ENCODE measurements at places on chromosomes 13 and 19.

DNA sequence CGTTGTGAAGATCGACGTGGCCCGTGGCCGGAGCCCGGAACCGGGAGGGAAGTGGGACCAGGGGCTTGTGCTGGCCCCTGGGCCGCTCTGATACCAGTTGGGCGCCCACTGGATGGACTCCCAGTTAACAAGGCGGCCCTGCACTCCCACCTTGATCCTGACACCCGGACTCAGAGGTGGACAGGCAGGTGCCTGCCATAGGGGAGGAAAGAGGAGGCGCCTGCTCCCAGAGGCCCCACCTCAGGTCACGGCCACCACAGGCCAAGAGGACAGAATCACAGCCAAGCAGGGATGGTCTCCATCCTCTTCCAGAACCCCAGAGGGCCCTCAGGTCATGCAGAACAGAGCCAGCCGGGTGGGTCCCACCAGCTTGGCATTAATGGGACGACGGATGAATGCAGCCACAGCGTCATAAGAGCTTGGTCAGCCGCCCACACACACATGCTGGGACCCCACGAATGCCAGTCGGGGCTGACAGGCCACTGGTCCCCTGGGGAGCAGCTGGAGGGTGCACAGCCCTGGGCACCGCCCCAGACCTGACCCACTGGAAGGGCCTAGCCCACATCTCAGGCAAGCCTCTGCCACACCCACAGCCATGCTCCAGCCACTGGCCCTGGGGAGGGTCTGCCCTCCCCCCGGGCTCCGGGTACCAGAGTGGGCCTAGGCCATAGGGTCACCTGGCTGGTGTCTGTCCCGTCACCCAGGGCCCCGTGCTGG, 9.6 kb upstream of the KLF16 start:
- no peak for DNase-seq

GRCh38 chr19:31510635-31511034, 161.4 kb upstream of the TSHZ3 start:
- no peak for DNase-seq

- DNase-seq: no peak
Observed at GRCh38 chr19:33248954-33249613, 23.4 kb upstream of the SLC7A10 start.

DNA sequence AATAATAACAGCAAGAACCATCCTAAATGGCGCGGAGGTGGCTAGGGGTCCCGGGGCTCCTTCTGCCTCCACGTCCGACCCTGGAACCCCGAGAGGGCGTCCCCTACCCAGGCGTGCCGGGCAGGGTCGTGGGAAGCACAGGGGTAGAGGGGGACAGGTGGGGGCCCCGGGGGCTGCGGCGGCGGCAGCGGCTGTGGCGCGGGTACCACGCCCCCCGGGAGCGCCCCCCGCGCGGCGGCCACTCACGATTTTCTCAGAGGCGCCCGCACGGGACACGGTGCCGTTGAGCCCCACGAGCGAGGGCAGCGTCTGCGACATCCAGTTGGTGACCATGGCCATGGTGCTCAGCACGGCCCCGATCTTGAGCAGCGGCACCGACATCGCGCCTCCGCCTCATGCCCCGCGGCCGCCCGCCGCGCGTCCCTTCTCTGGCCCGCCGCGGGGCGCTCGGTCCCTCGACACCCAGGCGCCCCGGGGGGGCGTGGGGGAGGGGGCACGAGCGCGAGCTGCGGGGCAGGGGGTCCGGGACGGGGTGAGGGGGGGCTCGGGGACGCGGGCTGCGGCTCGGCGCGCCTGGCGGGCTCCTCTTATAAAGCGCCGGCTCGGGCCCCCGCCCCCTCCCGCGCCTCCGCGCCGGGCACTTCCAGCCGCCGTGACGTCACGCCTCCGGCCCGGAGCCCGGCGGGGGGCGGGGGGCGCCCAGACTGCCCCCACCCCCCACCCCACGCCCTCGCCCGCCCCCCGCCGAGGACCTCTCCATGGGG, 22.9 kb downstream of the OLFM2 start:
- no peak for DNase-seq

GRCh38 chr13:113421673-113422270, 31.5 kb downstream of the ADPRHL1 start:
- DNase-seq: peak; percentile 22

GRCh38 chr19:50565984-50566903, 2.0 kb downstream of the LRRC4B start:
- no peak for DNase-seq

DNA sequence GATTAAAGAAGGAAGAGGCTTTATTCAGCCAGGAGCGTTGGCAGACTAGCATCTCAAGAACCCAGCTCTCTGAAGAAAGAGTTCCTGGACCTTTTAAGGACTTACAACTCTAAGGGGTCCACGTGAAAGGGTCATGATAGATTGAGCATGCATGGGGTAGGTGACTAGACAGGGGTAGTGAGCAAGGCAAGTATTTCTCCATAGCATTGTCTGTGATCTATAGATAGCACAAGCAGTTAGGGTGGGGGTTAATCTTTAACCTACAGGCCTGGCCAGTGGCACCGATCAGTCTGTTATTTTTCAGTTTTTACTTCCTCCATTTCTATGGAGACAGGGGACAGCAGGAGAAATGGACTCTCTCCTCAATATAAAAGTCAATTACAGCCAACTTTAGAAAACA, 983.7 kb downstream of the SLITRK1 start:
- no peak for DNase-seq

GRCh38 chr13:20561741-20562140, 5.2 kb upstream of the IFT88 start:
- DNase-seq: no peak

- no peak for DNase-seq
Observed at GRCh38 chr13:22276616-22277015, 605.7 kb downstream of the FGF9 start.

- DNase-seq: no peak
Observed at GRCh38 chr19:16376241-16376640, 51.6 kb downstream of the KLF2 start.

DNA sequence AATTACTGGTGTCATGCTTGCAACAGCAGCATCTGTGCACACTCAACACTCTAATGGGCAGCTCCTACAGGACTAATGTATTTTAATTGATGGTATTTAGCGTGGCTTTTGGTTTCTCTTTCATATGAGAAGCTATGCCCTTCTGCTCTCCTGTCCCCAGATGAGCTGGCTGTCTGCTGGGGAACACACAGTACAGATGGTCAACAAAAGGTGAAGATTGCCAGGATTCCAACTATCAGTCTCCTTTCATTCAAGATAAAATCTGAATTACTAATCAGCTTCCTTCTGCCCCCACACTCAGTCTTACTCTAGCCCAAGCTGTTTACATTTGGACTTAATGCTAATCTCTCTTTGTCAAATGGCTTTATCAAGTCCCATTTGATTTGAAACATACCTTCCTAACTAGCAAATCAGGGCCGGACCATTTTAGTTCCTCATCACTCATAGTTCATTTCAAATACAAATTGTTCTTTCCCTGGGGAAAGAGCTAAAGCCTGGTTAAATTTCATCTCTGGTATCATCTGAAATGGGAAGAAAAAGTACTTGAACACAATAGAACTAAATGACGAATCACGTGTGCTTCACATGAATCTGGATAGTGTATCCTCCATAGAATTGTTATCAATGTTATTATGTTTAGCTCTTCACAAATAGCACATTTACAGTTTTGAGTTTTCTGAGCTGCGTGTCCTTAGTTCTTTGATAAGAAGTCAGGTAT, 988.0 kb downstream of the PCDH17 start:
- no peak for DNase-seq

DNA sequence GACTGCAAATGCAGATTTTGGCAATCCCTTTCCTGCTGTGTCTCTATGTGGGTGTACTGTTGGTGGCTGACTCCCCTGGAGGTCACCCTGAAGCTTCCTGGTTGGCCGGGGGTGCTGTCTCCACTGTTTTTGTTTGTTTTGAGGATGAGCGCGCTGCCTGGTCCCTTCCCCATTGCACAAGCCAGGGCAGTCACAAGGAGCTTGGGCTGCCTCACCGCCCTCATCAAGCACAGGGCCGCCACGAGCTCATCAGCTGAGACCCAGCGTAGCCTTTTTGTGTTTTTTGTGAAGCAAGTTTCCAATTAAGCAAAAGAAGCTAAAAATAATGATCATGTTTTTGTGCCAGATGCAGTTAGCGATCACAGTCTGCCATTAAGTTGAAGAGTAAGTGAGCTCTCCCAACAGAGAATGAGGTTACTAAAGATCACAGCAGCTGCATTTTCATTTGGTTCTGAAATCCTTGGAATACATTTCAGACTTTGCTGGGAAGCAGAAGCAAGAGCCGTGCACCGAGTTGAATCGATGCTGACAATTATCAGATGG, 57.8 kb downstream of the GGACT start:
- no peak for DNase-seq

GRCh38 chr13:25233861-25234260, 53.4 kb downstream of the MTMR6 start:
- no peak for DNase-seq

DNA sequence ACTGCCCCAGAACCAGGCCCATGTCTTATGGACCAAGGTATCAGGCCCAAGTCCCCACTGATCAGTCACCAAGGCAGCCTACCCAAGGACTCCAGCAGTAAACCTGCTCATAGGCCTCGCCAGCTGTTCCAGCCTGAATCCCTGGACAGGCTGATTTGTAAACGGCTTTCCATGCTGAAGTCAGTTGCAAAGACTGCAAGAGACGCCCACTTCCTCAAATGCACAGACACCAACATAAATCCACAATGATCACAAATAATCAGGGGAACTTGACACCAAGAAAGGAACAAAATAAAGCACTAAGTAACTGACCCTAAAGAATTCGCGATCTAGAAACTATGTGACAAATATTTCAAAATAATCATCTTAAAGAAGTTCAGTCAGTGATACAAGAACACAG, 75.2 kb downstream of the RXFP2 start:
- no peak for DNase-seq

GRCh38 chr19:31057476-31057875, 291.8 kb downstream of the TSHZ3 start:
- no peak for DNase-seq

- DNase-seq: no peak
Observed at GRCh38 chr19:952680-953444, 27.0 kb downstream of the ARID3A start.

GRCh38 chr19:33628921-33629825, 7.4 kb downstream of the CHST8 start:
- DNase-seq: no peak

- DNase-seq: no peak
Observed at GRCh38 chr13:50359779-50360178, 344.5 kb downstream of the KCNRG start.

- DNase-seq: no peak
Observed at GRCh38 chr19:39754971-39755370, 17.1 kb upstream of the CLC start.

DNA sequence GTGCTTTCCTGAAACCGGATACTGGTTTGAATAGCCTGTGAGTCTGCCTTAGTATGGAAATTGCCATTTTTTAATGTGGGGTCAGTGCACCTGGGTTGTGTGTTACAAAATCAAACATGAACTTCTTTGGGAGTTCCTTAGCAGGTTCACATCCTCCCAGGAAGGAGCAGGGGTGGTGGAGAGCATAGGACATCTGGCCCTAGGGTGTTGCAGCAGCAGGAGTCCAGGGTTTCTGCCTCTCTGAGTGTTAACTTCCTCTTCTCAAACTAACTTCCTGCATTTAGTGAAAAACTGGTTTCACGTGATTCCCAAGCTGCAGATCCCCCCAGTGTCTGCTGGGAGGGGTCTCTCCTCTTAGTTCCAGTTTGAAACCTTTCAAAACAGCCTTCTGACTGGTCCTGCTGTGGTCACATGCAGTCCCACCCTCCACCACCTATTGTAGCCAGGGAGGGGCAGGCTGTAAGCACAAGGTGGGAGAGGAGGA, 7.2 kb downstream of the RNASEH2B start:
- DNase-seq: no peak

- DNase-seq: peak; percentile 46
Observed at GRCh38 chr19:55005684-55006488, 32.2 kb downstream of the GP6 start.

DNA sequence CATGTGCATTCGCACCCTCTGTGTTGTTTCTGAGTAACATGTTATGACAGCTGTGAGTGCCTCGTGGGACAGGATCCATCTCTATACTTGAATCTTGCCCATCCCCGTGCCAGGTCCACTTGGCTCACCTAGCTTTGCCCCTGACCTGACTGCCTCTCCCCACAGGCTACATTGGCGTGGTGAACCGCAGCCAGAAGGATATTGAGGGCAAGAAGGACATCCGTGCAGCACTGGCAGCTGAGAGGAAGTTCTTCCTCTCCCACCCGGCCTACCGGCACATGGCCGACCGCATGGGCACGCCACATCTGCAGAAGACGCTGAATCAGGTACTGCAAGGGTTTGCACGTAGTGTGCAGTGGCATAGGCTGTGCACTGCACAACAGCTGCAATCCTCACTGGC, 53.2 kb downstream of the TMED1 start:
- no peak for DNase-seq

DNA sequence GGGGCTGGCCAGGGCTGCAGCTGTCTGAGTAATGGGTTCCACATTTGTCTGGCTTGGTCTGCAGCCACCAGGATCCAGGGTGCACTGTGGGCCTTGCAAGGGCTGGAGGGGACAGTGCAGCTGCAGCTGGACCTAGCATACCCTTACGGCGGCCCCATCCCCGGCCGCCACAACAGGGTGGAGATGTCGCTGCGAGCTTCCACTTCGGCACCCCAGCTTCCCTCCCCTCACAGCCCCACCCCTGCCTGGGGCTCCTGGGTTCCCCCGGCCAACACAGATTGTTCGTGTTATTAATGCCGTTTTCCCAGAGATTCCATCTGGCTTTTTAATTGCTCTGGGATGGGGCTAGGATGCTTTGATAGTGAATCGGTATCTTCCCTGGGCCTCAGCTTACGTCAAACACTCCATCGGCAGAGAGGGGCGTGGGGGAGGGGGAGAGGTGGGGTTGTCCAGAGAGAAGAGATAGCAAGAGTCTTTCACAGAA, 5.8 kb downstream of the CEBPA start:
- no peak for DNase-seq

GRCh38 chr19:41531438-41532311, 44.3 kb upstream of the CEACAM21 start:
- DNase-seq: peak; percentile 7

DNA sequence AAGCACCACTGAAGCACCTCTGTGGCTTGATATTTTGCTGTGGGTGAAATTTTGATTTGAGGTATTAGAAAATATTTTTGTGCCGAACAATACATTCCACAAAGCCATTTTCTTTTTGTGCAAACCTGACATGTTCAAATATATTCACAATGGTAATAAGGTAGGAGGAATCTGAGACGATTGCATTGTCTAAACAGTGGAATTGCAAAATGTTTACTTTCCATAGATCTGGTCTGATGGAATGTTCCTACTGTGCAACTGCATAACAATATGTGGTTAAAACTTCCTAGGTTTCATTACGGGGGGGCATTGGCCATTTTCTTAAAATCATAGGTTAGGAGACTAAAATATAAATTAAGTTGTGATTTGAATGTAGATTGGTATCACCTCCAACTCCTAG, 42.7 kb upstream of the AKAP11 start:
- no peak for DNase-seq

Data from fibroblast of lung (primary cell).